ENCODE measurements at places on chromosomes 3 and 15.

- DNase-seq: no peak
- no peak overlapping the region for H3K27ac ChIP-seq
- peaks cover 8% of the 10 kb centered on the region for H3K36me3 ChIP-seq
- peaks cover 2% of the 10 kb centered on the region for H3K4me1 ChIP-seq
Observed at GRCh38 chr3:13174011-13174802, 101.0 kb upstream of the IQSEC1 start.

GRCh38 chr15:51846463-51847230, 17.2 kb downstream of the TMOD3 start:
- no peak overlapping the region for H3K4me3 ChIP-seq
- H3K4me1 ChIP-seq: peaks cover 66% of the 10 kb centered on the region
- H3K27ac ChIP-seq: no peak overlapping the region
- no peaks in the 10 kb centered on the region for H3K27me3 ChIP-seq
- H3K36me3 ChIP-seq: peaks cover 3% of the 10 kb centered on the region

- DNase-seq: no peak
- H3K4me1 ChIP-seq: no peaks in the 10 kb centered on the region
- no peak overlapping the region for H3K27ac ChIP-seq
Observed at GRCh38 chr3:134132961-134133360, 103.2 kb upstream of the SLCO2A1 start.

GRCh38 chr3:133944181-133944580, 48.5 kb upstream of the RAB6B start:
- no peak overlapping the region for H3K4me3 ChIP-seq
- peaks cover 4% of the 10 kb centered on the region for H3K27me3 ChIP-seq
- H3K36me3 ChIP-seq: no peaks in the 10 kb centered on the region
- H3K27ac ChIP-seq: no peak overlapping the region
- peaks cover 3% of the 10 kb centered on the region for H3K4me1 ChIP-seq
- no peak for DNase-seq
